ENCODE measurements at places on chromosomes 6 and 20. TPM values are rescaled to one million over a fixed set of nuclear protein-coding genes. Genes with fewer than 3 reads are reported as not detected.

SIRPB1 gene
- 1.6 TPM for total RNA-seq

FAM83C gene
- not detected for total RNA-seq

F13A1 gene
- total RNA-seq = not detected

CGAS gene
- 3.3 TPM for total RNA-seq

RIPPLY2 gene
- total RNA-seq = not detected
